ENCODE measurements at places on chromosomes 6 and 20. TPM values are rescaled to one million over a fixed set of nuclear protein-coding genes. Genes with fewer than 3 reads are reported as not detected.

GRCh38 chr6:7761051-7761450, 35.2 kb downstream of the BMP6 start:
- no peak for DNase-seq
- H3K27ac ChIP-seq, result no peak overlapping the region
- H3K4me3 ChIP-seq, result no peak overlapping the region
- H3K4me1 ChIP-seq, result no peaks in the 10 kb centered on the region
- H3K36me3 ChIP-seq, result no peaks in the 10 kb centered on the region
- no peaks in the 10 kb centered on the region for H3K27me3 ChIP-seq

- no peaks in the 10 kb centered on the region for H3K27me3 ChIP-seq
- no peak overlapping the region for H3K4me3 ChIP-seq
- H3K27ac ChIP-seq, result no peak overlapping the region
- no peak for DNase-seq
- H3K4me1 ChIP-seq, result no peaks in the 10 kb centered on the region
Observed at GRCh38 chr6:146358431-146359046, 185.1 kb upstream of the RAB32 start.

GRCh38 chr20:54110041-54110440, 39.6 kb upstream of the BCAS1 start:
- H3K4me1 ChIP-seq, result peaks cover 12% of the 10 kb centered on the region
- H3K27ac ChIP-seq, result no peak overlapping the region
- no peaks in the 10 kb centered on the region for H3K36me3 ChIP-seq
- no peaks in the 10 kb centered on the region for H3K27me3 ChIP-seq

- peaks cover 12% of the 10 kb centered on the region for H3K4me1 ChIP-seq
- H3K4me3 ChIP-seq, result peak within 1 kb of the TSS; percentile 72
- H3K27me3 ChIP-seq, result no peaks in the 10 kb centered on the region
- peak within 1 kb of the TSS; percentile 76 for H3K27ac ChIP-seq
Observed at GRCh38 chr20:2873010-2873746, at the start of gene PTPRA. PTPRA (plus strand) TSS chr20:2873481; CDS start chr20:2964278, 90,797 bp downstream.

GRCh38 chr6:47168180-47168579, 126.0 kb upstream of the ADGRF1 start:
- DNase-seq, result peak; percentile 58
- peaks cover 24% of the 10 kb centered on the region for H3K4me1 ChIP-seq
- no peaks in the 10 kb centered on the region for H3K27me3 ChIP-seq
- H3K36me3 ChIP-seq, result no peaks in the 10 kb centered on the region
- no peak overlapping the region for H3K4me3 ChIP-seq
- H3K27ac ChIP-seq, result no peak overlapping the region

DNA sequence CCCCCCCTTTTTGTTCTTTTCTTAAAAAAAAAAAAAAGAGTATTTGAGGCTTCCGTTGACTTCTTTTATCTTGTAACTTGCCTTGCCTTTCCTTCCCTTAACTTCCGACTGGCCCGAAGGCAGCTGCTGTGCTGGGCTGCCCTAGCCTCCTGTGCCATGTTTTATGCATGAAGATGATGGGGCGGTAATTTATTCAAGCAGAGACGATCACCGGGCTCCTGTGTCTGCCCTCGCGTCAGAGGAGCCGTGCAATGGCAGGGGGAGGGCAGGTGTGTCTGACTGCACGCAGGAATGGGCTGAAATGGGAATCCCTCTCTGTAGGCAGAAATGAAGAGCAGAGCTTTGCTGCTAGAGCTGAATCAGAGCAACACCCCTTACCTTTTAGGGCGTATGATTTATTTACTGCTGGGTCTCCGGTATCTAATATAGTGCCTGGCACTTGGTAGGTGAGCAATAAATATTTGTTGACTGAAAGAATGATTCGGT, 106.3 kb upstream of the RIPOR2 start:
- H3K4me3 ChIP-seq, result no peak overlapping the region
- H3K36me3 ChIP-seq, result no peaks in the 10 kb centered on the region

GRCh38 chr6:158041370-158041769, 59.7 kb downstream of the SYNJ2 start:
- H3K36me3 ChIP-seq, result 0 out of 2 replicates have a peak, but pooled peaks cover 1% of the 10 kb centered on the region
- H3K4me1 ChIP-seq, result peaks cover 70% of the 10 kb centered on the region
- H3K27me3 ChIP-seq, result no peaks in the 10 kb centered on the region
- DNase-seq, result no peak

DNA sequence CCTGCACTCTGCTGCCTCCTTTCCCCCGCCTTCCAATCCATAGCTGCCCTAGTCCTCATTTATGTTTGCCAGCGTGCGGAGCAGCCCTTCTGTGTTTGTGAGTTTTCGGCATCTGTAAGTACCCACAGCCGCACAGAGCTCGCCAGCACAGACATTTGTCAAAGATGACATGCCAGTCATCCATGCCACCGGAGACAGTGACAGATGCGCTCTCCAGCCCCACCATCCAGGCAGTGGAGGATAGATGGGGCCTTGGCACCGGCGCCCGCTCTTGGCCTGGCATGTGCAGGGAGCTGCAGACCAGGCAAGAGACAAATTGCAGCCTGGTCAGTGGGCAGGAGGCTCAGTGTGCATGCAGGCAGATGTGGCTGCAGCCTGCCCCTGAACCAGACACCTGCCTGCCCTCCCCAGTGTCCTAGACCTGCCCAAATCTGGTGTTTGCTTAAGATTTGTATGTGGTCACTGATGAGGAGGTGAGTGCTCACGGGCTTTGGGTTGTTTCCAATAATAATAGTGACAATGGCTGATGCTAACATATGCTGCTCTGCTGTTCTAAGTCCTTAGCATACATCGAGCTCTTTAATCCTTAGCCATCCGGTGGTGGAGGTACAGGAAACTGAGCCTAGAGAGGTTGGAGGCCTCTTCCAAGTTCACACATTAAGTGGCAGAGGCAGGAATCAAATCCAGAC, 78.1 kb downstream of the UNC5CL start:
- H3K27ac ChIP-seq, result no peak overlapping the region
- H3K4me3 ChIP-seq, result no peak overlapping the region
- H3K27me3 ChIP-seq, result no peaks in the 10 kb centered on the region
- H3K36me3 ChIP-seq, result no peaks in the 10 kb centered on the region

DNA sequence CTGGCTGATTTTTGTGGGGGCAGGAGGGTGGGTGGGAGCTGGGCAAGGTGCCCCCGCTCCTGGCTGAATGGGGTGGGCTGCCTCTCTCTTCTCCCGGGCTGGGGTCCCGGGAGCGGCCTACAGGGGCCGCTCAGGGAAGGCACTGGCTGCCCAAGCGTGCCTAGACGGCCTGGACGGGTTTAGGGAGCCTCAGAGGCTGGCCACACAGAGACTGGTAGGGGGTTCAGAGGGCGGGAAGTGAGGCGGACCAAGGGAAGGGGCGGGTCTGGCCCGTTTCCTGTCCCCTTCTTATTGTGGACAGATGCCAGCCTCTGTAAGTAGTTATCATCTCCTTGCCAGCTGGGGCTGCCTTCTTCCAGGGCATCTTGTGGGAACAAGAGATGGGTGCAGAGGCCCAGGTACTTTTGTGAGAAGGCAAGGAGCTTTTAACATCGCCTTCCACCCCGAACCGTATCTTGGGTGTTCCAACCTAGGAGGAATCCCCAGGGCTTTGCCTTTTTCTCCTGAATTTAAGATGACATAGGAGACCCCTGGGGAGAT, 437 bp downstream of the CD40 start:
- H3K27ac ChIP-seq, result no peak overlapping the region
- H3K36me3 ChIP-seq, result no peaks in the 10 kb centered on the region
- peaks cover under 1% of the 10 kb centered on the region for H3K27me3 ChIP-seq
- H3K4me1 ChIP-seq, result no peaks in the 10 kb centered on the region

- peak within 1 kb of the TSS; percentile 53 for H3K4me3 ChIP-seq
- peak; percentile 89 for DNase-seq
- no peaks in the 10 kb centered on the region for H3K27me3 ChIP-seq
- H3K36me3 ChIP-seq, result peaks cover 2% of the 10 kb centered on the region
Observed at GRCh38 chr6:30626484-30627366, at the start of gene ATAT1. ATAT1 (plus strand) TSS chr6:30626874.

- H3K4me3 ChIP-seq, result no peak overlapping the region
- H3K27me3 ChIP-seq, result no peaks in the 10 kb centered on the region
- H3K36me3 ChIP-seq, result no peaks in the 10 kb centered on the region
- no peak for DNase-seq
- no peak overlapping the region for H3K27ac ChIP-seq
Observed at GRCh38 chr20:2631228-2631627, 21.2 kb upstream of the NOP56 start.

DNA sequence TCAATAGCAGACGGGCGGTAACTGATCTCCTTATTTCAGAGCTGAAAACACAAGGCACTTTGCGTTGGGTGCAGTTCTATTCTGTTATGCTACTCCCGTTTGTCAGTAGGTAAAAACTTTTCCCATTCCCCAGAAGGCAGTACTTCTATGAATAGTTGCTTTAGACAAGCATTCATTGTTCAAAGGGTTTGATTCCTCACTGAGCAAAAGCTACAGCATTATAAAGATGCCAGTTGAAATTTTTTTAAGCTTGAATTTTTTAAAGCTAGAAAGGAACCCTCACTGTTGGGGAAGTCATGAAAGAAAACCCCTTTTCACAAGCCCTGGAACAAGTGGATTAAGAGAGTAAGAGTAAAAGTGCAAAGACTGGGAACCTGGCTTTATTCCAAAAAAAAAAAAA, 42.3 kb downstream of the FUT9 start:
- no peak overlapping the region for H3K27ac ChIP-seq
- no peaks in the 10 kb centered on the region for H3K4me1 ChIP-seq
- H3K4me3 ChIP-seq, result no peak overlapping the region
- H3K36me3 ChIP-seq, result no peaks in the 10 kb centered on the region
- no peak for DNase-seq

GRCh38 chr6:104682722-104683643, 176.7 kb downstream of the HACE1 start:
- no peaks in the 10 kb centered on the region for H3K36me3 ChIP-seq
- H3K4me1 ChIP-seq, result no peaks in the 10 kb centered on the region
- no peaks in the 10 kb centered on the region for H3K27me3 ChIP-seq
- no peak overlapping the region for H3K4me3 ChIP-seq
- no peak overlapping the region for H3K27ac ChIP-seq
- DNase-seq, result peak; percentile 68

Gene RIOK1
- 34.2 TPM for total RNA-seq

Gene B3GALT4
- total RNA-seq, result 0.34 TPM

Gene ATP6V1G2
- 0.43 TPM for total RNA-seq

Gene ESR1
- not detected for total RNA-seq

Gene DDR1
- total RNA-seq, result 113 TPM

Gene CYP39A1
- total RNA-seq, result not detected

Gene CABLES2
- 36.4 TPM for total RNA-seq
